ENCODE measurements at places on chromosomes 4 and X.

- no peak for DNase-seq
Measured at GRCh38 chr4:137659431-137659830, 127.1 kb upstream of the PCDH18 start.

- DNase-seq, result no peak
Measured at GRCh38 chrX:46311581-46312120, 233.6 kb downstream of the ZNF674 start.

DNA sequence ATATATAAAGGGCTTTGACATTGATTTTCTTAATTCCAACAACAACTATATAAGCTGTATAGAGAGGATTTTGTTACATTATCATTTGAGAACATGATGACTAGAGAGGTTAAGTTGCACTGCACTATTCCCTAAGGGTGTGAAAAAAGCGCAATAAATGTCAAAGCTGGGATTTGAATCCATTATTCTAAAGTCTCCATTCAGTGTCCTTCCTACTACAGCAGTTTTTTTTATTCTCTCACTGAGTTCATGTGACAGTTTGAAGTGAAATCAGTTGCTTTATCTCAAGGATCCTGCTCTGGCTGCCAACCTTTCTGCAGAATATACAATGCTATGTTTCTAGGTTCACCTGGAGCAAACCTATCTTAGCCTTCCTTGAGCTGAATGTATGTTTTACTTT, 177.5 kb downstream of the ANKRD50 start:
- DNase-seq, result no peak

DNA sequence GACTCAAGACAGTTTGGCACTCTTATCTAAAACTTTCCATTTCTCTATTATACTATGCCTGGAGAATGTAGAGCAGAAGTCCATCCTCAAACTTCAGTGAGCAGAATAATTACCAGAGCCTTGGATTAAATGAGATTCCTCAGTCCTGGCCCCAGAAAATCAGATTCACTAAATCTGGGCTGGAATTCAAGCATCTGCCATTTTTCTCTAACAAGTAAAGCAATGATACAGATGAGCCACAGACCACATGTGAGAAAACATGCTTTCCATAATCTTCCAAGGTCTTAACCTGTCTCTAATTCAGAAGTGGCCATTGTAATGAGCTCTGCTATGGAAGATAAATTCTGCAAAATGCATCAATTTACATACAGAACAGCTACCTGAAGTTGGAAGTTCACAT, 25.4 kb downstream of the SOWAHB start:
- no peak for DNase-seq

- no peak for DNase-seq
Measured at GRCh38 chr4:108247387-108248049, 78.8 kb upstream of the LEF1 start.

GRCh38 chr4:113960684-113961321, 18.6 kb downstream of the ARSJ start:
- DNase-seq, result no peak

DNA sequence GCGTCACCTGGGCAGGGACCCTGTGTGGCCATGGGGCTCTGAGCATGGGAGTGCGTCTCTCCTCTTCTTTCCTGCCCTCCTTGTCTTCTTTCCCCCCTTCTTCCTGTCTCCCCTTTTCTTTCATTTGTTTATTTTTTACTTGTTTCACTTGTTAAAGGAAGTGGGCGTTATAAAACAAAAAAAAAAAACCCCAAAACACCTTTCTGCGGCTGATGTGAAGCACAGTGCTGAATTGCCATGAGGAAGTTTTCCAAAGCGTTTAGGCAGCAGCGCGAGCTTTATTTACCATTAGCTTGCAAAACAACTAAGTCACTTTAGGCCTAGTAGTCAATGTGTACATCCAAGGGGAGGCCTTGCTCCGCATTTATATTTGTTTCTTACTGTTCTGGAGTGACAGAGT, 57.0 kb downstream of the NOP14 start:
- DNase-seq, result no peak

DNA sequence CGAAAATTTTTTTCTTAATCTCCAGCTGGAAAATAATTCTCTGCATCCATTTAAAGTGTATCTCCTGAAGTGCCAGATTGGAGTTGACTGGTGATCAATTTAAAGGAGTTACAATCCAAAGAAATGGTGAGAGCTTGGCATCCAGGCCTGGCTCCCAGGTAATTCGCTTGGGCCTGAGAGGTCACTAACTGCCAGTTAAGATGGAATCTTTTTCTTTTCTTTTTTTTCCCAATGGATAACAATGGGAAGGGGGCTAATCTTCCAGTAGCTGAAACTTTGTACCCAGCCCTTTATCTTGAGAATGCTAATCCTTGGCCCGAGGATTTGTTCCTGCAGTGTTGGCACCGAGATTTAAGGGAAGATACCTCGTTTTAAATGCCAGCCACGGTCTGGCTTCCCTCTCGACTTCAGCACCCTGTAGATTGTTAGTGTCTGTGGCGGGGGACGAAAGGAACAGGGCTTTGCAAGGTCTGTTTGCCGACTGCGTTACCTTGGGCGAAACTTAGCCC, 13.3 kb upstream of the PITX2 start:
- DNase-seq, result no peak

- no peak for DNase-seq
Measured at GRCh38 chrX:126770179-126770578, 49.4 kb upstream of the PRR32 start.

DNA sequence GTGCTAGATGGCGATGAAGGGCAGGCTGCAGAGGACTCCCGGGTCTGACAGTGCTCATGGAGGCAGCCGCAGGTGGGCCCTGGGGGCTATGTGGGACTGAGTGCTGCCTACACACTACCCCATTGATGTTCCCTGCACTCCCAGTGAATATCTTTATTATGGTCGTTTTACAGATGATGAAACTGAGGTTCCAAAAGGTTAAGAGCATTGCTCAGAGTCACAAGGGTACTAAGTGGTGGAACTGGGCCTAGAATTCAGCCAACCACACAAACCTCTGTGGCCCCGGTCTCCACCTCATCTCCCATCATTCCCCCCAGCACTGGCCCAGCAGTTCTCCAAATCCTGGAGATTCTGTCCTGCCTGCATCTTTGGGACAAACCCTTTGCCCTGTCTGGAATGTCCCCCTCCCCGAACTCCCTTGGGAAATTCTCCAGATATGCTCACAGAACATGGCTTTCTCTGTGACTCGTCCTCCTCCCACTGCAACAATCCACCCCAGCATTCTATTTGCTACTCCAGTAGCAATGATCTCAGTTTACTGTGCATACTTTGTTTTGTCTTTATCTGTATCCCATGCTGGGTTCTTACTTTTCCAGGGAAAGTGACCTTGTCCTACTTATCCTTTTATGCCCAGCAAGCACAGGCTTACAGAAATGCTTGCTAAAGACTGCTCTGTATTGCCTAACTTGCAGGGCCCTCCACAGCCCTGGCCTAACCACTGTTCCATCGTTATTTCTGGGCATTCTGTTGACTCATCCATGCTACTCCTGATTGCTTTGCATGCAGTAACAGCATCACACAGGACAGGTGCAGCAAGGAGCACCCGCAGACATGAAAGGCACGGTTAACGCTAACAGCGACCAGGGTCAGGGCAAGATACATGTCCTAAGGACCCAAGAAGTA, 14.0 kb downstream of the PNMA6F start:
- DNase-seq, result no peak

GRCh38 chrX:153921070-153921469, 5.0 kb downstream of the ARHGAP4 start:
- DNase-seq, result no peak

DNA sequence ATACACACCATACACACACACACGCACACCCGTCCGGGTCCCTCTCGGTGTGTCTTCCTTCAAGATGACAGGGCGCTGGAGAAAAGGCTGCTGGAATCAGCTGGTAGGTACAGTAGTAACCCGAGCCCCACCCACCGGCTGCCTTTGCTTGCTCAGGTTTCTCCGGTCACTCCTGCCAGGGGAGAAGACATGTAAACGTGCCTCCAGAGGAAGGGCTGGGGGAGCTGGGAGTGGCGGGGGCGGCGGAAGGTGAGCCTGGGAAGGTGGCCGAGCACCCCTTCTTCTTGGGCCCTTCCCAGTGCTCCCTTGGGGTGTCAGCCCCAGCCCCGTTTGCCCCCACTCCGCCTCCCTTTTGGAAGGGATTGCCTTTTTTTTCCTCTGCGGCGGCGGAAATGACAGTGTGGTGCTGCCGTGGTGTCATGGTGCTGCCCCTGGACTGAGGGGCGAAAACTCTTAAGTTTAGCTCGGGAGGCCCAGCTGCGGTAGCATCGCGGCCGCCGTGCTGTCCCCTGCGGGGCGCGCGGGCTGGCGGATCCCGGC, at the start of gene MID2:
TSS of gene MID2 (plus strand) at position 169 of the 540 bp plus-strand sequence. CDS start 561 bp downstream, outside the sequence.
- DNase-seq, result no peak

DNA sequence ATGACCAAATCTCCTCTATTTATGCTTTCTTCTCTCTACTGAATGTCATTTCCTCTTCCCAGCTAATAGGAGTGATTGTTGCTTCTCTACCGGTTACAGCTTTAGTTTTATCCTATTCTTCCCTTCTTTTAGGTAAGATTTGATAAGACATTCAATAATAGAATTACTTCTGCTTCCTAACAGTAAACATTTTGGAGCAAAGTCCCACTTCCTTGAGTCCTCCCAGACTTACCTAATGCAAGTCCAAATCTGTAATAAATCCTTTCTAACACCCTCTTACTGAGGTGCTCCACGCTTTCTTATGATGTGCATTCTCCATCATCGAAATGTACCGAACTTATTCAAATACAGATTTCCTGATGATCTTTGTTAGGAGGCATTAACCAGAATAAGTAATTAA, 79.2 kb upstream of the GPM6A start:
- DNase-seq, result no peak

GRCh38 chr4:17189401-17189720, 290.9 kb upstream of the LDB2 start:
- DNase-seq, result no peak

GRCh38 chr4:14652522-14652921, 349.8 kb upstream of the CPEB2 start:
- DNase-seq, result no peak

DNA sequence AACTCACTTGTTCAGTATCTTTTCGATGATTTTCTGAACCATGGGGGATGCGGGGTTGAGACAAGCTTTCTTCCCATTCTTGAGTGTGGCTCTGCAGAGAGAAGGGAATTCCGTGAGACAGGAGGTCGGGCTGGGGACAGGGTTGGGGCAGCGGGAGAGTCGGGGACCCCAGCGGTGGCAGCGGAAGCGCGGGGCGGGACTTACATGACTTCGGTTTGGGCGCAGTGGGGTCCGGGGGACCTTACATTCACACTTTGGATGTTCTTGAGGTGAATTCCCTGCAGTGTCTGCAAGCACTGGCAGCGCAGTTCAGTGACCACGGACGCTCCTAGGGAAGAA, 434 bp downstream of the CXCL3 start:
- DNase-seq, result no peak

DNA sequence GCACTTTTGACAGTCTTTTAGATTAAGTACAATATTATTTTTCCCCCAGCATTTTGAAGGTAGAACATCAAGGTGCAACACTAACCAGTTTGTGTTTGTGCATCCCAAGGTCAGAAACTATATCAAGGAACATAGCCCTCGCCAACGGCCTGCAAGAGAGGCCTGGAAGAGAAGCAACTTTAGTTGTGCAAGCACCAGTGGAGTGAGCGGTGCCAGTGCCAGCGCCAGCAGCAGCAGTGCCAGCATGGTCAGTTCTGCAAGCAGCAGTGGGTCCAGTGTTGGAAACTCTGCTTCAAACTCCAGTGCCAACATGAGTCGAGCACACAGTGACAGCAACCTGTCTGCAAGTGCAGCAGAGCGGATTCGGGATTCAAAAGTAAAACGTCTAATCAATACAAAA, 21.7 kb downstream of the FAM199X start:
- no peak for DNase-seq

GRCh38 chrX:15998350-15998749, 125.0 kb upstream of the GRPR start:
- DNase-seq, result no peak

DNA sequence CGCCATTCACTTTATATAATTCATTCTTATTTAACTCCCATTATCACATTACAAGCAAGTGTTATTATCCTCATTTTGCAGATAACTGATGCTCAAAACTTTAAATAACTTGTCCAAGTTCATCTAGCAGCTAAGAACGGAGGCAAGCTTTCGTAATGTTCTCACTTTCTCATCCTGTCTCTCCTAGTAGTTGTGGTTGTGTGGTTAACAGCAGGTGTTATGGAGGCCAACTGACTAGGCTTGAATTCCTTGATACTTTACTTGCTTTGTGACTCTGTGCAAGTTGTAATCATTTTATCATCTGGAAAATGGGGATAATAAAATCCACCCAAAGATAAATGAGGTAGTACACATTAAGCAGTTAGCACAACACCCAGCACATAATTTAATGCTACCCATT, 109.9 kb upstream of the PTPN13 start:
- no peak for DNase-seq

DNA sequence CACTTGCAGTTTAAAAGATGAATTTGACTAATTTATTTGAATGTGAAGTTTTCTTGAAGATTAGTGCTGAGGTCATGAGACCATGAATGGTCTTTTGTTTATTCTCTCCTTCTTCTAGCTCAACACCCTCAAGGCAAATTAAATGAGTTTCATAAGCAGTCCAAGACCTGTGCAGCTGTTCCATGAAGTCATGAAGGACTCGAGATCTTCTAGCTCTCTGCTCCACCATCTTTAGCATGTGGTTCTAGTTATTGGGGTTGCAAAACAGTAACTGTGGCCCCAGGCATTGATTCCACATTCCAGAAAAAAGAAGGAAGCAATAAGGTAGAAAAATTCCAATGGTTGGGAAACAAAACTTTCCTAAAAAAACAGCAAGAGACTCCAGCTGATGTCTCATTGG, 84.2 kb upstream of the HS3ST1 start:
- DNase-seq, result no peak
